Hypothalamus (tissue), 51 donors: ENCODE measurements at places on chromosomes 6 and 20.

GRCh38 chr6:135269481-135269891 is 88.4 kb downstream of the MYB start:
- no peak for DNase-seq

DNA sequence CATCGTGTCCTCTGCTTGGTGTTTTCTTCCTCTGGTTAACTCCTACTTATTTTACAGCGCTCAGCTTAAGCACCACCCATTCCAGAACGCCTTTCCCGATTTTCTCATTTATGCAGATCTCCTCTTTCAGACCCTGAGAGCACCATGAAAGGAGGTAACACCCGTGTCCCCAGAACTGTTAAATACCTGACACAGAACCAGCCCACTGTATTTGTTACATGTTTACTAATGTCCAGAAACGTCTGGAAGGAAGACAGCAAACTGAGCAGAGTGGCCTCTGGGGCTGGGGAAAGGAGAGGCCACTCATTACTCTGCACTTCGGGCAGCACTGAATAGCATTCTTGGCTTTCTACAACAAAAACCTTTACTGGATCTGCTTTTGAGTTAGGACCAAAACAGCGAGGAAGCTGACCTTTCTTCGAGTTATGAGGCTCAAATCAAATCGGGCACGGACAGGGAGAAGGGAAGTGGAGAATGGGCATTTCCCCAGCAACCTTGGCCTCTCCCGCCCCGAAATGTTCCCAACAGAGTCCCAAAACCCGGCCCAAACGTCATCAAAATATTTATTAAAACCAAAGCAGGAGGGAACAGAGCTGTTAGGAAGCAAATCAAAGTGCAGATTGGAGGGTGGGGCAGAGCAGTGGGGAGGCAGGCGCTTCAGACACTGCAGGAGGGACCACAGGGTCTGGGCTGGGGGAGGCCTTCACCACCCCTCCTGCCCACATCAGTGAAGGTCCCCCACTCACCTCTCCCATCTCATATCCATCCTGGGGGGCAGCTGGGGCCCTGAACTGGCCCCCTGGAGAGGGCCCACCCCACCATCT is 1.1 kb upstream of the NECAB3 start:
- DNase-seq, result no peak

GRCh38 chr6:21190701-21191100 is 402.9 kb upstream of the SOX4 start:
- no peak for DNase-seq

DNA sequence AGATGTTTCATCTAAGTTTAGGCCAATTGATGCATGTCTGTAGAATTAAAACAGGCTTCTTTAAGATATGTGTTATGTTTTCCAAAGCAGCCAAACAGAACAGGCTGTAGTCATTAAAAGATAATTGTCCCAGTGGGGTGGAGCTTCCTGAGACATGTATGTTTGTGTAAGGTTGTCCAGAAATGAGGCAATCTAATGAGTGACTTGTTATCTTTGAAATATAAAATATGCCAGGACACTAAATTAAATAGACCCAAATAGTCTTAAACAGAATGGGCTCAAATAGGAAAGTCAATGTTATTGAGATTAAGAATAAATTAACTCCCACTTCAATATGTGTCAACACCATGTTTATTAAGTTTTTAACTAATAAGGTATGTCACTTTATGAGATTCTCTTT is 204.7 kb upstream of the RNF217 start:
- DNase-seq, result no peak

- DNase-seq, result no peak
Observed at GRCh38 chr6:14626556-14626955, 509.0 kb downstream of the CD83 start.

GRCh38 chr20:23148731-23149570 is 62.8 kb upstream of the CD93 start:
- no peak for DNase-seq

DNA sequence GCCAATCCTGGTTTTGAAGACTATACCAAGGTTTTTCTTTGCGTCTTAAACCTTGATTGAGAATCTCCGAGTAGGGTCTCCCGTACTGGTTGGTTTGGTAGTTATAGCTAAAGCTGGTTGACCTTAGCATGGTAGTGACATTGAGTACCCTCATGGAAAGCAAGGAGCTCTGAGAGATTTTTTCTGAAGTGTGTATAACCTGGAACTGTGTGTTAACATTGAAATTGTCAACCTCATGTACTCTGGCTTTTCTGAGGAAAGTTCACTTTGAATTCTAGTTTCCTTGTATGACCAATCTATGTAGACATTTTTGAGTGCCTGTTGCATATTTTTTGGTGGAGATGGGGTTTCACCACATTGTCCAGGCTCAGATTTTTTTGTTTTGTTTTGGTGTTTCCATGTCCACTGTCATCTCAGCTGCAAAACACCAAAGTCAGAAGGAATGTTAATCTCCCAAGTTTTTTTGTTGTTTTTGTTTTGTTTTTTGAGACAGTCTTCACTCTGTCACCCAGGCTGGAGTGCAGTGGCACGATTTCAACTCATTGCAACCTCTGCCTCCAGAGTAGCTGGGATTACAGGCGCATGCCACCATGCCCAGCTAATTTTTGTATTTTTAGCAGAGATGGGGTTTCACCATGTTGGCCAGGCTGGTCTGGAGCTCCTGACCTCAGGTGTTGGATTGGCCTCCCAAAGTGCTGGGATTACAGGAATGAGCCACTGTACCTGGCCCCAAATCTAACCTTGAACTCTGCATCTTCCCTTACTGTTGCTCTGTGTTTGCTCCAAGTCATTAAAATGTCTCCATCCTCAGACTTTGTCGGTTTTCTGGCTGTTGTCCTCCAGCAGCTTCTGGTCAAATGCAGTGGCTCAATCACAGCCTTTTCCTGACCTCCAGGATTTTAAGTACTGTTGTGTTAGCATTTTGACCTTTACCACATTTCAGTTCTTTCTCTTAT is 4.3 kb downstream of the RPS12 start:
- no peak for DNase-seq

GRCh38 chr6:30060606-30061091 is 416 bp upstream of the POLR1H start:
- DNase-seq, result no peak

GRCh38 chr6:39044181-39044580 is 4.4 kb upstream of the GLP1R start:
- no peak for DNase-seq

GRCh38 chr20:32441638-32442037 is 83.5 kb downstream of the ASXL1 start:
- DNase-seq, result no peak

- DNase-seq, result no peak
Observed at GRCh38 chr6:28811873-28812272, 111.9 kb downstream of the TRIM27 start.

DNA sequence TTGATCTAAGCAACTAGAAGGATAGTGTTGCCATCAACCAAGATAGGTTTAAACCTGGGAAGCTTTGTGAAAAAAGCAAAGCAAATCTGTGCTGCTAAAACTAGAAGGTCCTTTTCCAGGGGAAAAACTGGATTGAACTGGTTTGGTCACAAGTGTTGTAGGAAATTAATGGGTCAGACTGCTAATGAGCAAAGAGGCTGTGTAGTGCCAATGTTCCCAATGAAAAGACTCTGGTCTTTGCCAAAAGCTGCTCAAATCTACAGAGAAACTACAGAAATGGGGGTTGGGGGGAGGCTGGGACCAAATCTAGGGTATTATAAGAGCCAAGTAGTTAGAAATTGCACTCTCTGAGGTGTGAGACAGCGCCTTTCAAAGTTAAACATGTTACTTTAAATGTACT is 85.0 kb downstream of the PLCG1 start:
- DNase-seq, result no peak

DNA sequence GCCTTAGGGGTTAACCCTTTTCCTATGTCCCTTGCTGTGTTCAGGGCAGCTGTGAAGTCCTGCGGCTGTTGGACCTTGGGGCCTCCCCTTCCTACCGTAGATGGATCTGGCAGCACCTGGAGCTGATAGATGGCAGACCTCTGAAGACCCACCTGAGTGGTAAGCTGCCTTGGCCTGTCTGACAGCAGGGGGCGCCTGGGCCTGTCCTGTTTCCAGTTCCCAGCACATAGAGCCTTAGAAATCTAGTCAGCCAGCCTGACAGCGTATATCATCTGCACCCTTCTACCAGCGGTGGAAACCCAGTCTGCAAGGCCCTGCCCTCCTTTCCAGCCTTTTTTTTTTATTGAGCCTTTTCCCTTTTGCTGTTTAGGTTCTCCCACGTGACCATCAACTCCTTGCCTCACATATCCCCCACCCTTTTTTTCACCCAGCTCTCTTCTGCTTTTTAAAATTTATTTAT is 26.6 kb downstream of the CNBD2 start:
- peak; percentile 29 for DNase-seq

- no peak for DNase-seq
Observed at GRCh38 chr6:149373511-149373910, 26.6 kb upstream of the SUMO4 start.

DNA sequence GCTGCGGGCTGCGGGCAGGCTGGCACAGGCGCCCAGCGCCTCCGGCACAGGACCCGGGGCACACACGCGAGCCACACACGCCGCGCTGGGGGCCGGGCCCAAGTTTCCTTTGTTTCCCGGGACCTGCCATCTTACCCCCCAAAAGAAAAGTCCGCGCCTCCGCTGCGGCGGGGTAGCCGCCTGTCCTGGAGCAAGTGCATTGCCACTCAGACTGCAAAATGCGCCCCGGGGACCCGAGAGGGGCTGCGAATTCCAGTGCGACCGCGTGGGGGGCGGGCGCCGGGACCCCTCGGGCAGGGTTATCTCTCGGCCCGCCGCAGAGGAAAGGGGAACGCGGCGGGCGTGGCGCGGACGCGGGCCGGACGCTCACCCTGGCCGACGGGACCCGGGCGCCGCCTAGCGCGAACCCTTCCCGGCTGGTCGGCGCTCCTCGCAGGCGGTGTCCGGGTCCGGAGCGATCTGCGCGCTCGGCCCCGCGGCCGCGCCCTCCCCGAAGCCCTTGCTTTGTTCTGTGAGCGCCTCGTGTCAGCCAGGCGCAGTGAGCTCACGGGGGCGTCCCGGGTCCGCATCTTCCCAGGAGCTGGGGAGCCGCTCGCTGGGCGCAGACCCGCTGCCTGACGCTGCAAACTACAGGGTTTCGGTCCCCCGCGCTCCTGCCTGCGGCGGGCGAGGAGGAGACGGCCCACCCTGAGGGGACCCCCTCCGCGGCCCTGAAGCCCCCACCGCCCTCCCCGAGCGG is 639 bp upstream of the CD24 start:
- no peak for DNase-seq

- no peak for DNase-seq
Observed at GRCh38 chr20:43959920-43960227, 45.2 kb downstream of the TOX2 start.

DNA sequence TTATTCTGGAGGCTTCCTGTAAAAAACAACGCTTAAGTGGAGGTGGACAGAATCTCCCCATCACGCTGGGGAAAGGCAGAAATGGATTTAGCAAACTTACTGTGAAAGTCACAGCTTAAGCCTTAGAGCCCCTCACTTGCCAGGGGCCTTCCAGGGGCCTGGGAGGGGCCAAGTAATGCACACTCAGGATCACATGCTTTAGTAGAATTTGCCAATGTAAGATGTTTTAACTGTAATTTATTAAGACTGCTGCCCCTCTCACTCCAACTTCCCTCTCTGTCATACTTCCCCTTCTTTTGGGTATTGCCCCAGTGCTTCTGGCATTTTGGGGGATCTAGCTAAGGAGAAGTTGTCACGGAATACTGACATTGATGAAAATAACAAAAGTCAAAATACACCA is 12.6 kb upstream of the ADA start:
- no peak for DNase-seq

DNA sequence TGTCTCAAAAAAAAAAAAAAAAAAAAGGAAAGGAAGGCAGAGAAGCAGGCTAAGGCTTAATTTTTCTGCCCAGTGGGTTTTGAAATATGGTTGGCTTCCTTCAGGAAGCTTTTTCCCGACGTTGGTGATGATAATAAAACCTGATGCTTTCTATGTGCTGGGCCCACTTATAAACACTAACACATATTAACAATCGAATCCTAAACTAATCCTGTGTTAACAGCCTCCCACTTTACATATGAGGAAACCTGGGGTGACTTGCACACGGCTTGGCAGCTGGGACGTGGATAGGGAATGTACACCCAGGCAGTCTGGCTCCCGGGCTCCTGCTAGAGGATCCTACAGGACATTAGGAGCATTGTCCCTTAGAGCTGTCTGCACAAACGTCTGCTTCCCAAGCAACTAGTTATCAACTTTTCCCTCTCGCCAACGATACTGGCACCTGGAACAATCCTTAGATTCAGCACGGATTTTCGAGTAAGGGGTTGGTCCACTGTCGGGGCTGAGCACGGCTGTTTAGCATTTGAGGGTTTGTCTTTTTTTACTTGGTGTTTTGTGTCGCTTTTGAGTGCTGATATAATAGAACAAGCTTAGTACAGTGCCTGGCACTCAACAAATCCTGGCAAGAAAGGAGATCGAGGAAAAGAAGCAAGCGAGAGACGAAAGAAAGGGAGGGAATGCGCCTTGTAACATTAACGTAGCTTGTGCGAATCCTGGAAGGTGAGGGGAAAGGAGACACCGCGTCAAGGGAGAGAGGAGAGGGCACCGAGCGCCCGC is 622 bp upstream of the KIZ start:
- peak; percentile 36 for DNase-seq

DNA sequence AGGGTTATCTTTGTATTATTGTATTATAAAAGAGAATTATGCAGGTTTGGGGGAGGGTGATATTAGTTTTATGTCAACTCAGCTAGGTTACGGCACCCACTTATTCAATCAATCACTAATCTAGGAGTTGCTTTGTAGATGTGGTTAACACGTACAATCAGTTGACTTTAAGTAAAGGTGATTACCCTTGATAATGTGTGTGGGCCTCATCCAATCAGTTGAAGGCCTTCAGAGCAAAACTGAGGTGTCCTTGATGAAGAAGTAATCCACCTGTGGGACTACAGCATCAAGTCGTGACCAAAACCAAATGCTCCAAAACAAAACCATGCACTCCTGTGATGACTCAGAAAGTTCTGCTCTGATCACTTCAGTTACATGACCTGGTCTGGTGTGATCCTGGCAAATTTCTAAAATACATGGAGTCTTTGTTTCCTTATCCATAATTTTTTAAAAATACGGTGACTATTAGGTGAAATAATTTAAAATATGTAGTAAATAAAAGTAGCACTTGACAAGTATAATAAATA is 114.1 kb downstream of the IYD start:
- no peak for DNase-seq

DNA sequence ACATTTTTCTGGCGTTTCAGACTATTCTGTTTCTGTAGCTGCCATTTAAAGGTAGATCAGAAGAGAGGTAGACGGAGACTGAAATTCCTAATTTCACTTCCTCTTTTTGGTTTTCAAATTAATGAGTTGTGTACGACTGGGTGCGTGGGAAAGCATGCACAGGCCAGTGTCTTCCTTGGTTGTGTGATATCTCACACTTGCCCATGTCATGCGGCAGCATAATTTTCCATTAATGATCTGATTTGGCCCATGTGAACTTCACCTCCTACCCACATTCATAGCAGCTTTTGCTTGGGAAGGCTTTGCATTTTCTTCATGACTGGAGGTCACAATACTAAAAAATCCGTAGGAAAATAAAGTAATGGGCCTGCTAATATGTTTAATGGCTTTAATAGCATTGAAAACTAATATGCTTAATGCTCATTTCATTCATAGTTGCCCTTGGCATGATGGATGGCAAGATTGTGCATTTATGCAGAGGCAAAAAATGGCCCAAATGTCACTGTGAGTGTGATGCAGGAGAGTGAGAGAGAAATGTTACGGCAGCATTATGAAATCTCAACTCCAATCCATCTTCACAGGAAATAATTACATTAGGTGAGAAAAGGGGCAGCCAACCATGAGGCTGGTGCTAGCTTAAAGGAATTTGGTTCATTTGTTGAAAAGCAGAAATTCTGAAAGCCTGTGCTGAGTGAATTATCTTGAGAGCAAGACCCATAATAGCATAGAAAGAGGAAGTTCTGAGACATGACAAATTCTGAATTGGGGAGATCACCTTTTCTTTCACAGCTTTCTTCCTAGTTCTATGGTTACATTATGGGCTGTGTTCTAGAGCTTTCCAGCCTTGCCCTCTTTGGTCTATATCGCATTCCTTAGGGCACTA is 69.0 kb upstream of the UST start:
- no peak for DNase-seq
